ENCODE measurements at places on chromosomes 5 and 9.

DNA sequence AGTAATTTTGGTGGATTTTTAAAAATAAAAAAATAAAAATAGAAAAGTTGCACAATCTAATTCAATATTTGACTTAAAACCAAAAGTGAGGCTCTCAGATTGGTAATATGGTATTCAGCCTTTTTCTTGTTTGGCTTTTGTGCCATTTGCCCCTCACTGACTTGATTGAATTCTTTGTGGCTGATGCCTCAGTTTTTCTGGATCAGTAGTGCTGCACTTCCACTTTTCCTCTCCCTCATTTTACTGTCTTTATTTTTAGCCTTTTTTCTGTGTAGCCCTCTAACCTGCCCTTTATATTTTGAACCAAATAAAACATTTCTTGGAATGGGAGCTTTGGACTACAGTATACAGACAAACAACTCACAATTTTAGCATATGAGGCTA is 3.8 kb upstream of the MSMP start:
- DNase-seq = no peak

- peak; percentile 63 for DNase-seq
Measured at GRCh38 chr5:68372161-68372560, 156.6 kb downstream of the PIK3R1 start.

DNA sequence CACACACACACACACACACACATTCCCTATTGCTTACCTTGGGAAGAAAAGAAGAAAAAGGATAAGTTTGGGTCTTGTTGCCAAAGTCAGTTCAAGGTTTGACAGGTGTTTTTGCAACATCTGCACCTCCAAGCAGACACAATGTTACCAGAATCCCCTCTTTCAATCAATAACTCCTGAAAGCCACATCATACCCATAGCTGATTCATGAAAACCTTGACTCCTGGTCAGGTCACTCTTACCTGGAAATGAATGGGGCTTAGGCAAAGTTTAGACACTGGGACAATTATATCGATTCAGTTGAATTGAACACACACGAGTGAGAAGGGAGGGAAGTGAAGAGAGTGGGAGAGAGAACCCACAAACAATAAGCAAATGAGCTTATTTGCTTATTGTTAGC is 27.0 kb downstream of the IL9 start:
- DNase-seq = no peak

GRCh38 chr9:107280543-107280942 is 2.5 kb upstream of the RAD23B start:
- no peak for DNase-seq

DNA sequence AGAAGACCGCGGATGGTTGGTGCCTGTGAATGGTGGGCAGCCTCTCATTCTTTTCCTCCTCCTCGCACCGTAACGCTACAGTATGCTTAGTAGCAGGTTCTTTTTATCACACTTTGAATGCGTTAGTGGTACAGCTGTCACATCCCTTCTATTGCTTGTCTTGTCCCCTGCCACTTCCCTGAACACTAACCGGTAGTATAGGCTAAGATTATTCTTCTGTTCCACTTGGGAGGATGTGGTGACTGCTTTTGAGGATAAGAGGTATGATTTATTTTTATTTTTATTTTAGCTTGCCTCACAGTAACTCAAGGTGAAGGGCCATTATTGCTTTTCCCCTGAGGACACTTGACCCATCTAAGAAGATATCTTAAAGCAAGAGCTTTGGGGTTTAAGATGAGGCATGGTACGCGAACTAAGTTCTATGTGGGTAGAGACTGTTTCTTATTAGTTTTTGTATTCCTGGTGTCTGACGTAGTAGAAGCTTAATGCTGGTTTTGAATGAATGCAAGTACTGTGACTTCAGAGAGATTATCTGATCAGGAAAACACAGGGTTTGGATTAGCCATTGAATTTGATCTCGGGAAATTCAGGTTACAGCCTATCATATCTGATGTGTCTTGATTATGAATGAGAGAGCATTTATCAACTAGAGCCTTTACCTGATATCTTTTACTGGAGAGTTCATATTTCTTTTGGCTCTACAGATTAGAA is 951 bp downstream of the UNC13B start:
- no peak for DNase-seq

GRCh38 chr5:10653043-10653442 is 89.2 kb downstream of the ANKRD33B start:
- DNase-seq = no peak

DNA sequence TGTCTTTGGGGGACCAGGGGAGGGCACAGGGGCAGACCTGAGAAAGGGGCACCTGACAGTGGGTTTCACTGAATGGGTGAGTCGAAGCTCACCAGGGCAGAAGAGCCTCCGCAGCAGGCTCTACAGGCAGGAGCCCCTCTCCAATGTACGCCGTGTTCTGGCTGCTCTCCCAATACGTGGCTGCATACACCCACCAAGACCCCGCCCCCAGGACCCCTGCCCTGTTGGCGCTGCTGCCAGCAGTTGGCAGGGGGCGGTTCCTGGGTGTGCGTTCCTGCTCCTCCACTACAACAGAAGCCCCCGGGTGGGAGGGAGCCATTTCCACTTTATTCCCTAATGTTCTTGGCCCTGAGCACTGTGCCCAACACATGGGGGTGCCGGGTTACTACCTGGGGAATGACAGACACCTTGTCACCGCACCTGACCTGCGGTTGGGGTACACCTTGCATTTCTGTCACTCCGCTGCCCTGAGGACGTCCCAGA is 30.3 kb downstream of the SARDH start:
- DNase-seq = no peak

DNA sequence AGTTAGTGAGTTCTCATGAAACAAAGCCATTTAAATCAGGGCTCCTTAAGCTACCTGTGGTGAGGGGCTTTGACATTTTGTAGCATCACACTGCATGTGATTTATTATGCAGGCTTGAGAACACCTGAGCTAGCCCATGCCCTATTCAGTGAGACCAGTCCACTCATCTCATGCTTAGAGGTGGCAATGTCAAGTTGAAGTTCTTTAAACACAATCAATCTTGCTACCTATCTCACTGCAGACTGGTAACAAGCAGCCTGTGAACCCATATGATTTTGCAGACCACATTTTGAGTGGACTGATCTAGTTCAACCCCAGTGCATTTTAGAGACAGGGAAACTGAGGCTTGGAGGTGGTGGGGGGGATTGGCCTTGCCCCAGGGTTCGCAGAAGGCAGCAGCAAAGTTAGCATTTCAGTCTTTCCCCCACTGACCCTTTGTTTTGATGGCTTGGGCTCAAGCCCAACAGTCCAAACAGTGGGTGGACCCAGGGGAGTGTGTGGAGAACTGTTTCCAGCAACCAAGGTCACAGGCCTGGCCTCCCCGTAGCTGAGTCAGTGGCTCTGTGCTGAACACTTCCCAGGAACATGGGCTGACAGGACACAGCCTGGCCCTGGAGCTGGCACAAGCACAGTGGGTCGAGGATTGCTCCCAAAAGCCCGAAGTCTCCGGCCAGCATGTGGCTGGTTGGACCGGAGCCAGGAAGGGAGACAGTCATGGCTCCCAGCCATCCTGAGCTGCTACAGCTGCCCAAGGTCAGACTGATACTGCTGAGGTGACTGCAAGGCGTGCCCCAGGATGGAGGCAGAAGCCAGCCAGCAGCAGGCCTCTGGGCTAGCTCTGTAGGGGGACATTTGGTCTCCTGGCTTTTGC is 95.3 kb downstream of the RGS3 start:
- no peak for DNase-seq

DNA sequence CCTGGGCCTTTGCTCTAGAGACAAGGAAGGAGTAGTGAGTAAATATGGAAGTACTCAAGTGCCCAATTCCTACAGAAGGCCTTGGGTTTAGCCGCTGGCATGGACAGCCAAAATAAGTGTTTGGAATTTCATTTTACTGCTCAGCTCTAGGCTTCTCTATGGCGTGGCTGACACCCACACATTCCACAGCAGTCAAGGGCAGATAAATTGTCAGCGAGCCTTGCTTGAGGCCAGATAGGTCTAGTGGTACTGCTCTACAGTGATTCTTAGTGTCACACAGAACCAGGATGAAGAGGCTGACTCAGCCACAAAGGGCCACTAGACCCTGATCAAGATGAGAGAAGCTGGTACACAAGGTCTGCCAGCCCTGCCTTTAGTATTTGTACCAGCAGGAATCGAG is 111.0 kb upstream of the NFIB start:
- DNase-seq = no peak

DNA sequence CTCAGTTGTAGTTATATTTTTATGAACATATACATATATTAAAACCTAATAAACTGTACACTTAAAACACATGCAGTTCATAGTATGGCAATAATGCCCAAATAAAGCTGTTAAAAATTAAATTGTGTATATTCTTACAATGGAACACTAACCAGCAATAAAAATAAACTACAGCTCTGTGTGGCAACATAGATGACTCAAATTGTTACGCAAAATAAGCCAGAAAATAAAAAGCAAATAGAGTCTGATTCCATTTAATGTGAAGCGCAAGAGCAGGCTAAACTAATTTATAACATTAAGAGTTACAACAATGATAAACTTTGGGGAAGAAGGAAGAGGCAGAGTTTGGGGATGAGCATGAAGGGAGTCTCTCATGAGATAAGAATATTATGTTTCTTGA is 597.3 kb downstream of the TLE1 start:
- no peak for DNase-seq

DNA sequence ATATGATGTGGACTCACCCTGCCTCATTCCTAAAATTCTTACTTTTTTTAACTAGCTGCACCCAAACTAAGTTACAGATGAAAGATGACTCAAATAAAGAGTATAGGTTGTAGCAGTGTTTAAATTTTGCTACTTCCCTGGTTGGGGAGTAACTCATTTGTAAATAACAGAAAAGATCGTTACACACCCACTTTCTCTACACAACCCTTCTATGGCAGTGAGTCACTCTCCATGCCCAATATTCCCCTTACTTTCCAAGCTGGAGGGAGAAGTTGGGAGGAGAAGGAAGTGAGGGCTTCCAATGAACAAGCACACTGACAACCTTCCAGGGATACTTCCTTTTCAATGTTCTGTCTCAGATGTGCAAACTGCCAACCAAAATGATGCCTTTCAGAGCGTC is 1.9 kb downstream of the RASEF start:
- no peak for DNase-seq

GRCh38 chr5:154559398-154560276 is 81.6 kb upstream of the HAND1 start:
- DNase-seq = no peak

DNA sequence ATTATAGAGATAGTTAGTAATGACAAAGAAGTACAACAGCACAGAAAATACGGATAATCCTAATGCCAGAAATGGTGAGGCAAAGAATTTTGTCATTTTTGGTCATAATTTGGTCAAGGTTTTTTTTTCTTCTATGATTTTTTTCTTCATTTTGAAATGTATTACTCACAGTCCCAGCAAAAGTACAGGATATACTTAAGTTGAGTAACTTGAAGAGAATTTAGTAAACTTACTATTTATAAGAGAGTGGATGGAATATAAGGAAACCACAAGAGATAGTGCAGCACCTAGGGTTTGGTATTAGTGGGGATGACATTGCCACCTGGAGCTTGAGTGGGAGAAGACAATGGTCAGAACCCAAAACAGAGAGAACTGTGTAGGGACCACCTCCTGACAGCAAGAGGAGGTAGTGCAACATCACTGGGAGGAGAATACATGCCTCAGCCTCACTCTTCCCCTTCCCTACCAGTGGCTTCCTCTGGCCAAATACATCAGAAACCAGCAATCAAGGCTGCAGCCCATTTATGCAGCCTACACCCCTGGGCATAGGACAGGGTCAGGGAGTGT is 434.5 kb upstream of the TRPC7 start:
- DNase-seq = no peak

DNA sequence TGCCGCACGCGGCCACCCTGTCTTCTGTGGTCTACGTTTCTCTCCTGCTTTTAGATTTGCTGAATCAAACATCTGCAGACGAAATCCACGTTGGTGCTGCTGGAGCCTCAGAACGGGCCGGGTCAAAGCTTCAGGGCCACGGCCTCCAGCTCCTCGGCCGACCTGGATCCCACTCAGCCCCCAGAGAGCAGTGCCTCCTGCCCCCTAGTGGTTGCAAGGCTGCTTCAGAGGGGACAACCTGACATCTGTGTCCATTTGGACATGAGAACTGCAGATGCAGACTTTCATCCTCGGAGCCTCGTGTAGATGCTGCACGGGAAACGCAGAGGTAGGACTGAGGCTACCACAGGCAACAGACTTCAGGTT is 23.0 kb upstream of the SLC6A3 start:
- no peak for DNase-seq

DNA sequence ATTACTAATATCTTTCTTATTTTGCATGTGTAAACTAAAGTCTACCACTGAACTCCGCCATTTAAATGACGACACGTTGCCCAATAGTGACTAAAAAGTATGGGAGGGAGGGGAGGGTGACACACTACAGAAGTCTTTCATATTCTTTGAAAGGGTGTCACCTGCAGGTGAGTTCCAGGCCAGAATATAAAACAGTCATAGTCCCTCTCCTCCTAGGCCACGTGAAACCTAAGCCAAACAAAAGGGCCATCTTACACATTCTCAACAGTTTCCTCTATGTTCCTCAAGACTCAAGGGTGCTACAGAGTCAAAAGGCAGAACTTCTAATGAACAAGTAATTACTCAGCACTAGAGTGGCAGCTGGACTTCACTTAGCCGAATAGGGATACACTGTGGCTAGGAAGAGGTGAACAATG is 6.4 kb downstream of the CEMIP2 start:
- DNase-seq = no peak

DNA sequence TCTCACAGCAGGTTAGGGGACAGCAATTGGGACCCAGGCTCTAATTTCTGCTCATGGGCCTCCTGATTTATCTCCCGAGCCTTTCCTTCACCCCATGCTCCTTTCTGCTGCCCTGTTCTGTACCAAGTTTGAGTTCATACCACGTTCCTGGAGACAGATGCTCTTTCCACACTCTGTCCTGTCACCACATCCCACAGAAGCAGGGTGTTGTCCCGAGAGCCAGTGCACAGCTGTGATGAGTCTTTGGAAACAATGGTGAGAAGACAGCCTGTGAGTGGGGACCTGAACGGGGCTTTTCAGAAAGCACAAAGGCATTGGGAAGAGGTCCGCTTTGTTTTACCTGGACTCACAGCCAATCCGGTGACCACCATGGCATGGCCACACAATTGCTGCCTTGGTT is 17.4 kb downstream of the WDR31 start:
- no peak for DNase-seq

DNA sequence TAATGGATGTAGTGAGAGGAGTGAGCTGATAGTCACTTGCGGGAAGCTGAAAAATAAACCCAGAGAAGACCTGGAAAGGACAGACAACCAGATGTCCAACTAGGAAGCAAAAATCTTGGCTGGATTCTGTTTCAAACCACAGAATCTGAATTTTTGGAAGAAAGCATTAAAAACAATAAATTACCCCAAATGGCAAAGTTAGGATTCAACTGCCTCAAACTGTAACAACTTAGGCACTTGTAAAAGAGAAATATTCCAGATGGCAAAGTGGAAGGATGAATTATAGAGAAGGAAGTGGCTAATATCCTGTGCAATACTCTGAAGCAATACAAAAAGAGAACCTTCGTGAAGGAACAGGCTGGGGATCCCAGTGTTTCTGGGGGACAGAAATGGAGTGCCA is 46.8 kb upstream of the SLIT3 start:
- DNase-seq = no peak

GRCh38 chr9:7523426-7524043 is 276.0 kb downstream of the DMAC1 start:
- no peak for DNase-seq

All from AML-193 (cell line).